ENCODE measurements at places on chromosomes 13 and 19. TPM values are rescaled to one million over a fixed set of nuclear protein-coding genes. Genes with fewer than 3 reads are reported as not detected.

CYP4F22 gene
- not detected for polyA plus RNA-seq

- DNase-seq = peak; percentile 74
Observed at GRCh38 chr19:3285647-3286176, 61.3 kb downstream of the CELF5 start.

KCNN4 gene
- polyA plus RNA-seq = 0.80 TPM

SH3GL1 gene
- polyA plus RNA-seq = 34.8 TPM

GRCh38 chr13:41956272-41956671, 4.6 kb downstream of the VWA8 start:
- no peak for DNase-seq

DNA sequence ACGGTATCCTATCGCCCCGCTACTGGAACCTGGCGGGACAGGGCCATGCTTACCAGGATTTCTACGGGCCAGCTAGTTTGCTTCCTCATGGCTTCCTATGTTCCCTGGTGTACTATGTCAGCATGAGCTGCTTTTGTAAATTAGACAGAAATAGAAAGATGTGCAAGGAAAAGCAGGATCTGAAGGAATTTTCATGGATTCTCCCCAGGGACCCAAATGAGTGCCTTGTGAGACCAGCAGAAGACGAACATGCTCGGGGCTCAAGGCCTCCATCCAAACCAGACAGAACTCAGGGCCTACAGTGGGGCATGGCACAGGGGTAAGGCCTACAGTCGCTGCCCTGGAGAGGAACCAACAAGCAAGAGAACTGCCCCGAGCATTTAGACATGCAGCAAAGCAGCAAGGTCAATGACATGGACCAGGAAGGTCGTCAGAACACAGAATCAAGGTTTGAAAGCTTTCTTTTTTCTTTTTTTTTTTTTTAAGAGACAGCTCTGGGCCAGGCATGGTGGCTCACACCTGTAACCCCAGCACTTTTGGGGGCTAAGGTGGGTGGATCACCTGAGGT, 17.3 kb downstream of the EPS15L1 start:
- DNase-seq = no peak

GRCh38 chr13:79228972-79229371, 177.1 kb downstream of the RBM26 start:
- DNase-seq = no peak

DNA sequence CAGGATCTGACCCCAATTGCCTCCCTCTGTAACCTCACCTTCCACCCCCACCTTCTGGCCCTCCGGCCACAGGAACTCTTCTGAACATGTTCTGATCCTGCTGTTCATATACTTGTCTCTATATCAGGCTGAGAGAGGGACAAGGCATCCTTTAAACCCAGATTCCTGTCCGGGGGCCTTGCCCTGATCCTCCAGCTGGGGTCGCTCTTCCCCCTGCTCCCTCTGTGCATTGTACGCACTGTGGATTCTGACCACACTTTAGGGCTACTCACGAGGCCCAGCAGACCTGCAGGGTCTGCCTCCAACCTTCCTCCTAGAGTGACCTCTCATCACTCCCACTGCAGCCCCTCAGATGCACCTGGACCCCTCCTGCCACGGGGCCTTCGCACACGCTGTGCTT, 269.3 kb downstream of the UQCRFS1 start:
- no peak for DNase-seq

KCTD4 gene
- polyA plus RNA-seq = 0.34 TPM

DNA sequence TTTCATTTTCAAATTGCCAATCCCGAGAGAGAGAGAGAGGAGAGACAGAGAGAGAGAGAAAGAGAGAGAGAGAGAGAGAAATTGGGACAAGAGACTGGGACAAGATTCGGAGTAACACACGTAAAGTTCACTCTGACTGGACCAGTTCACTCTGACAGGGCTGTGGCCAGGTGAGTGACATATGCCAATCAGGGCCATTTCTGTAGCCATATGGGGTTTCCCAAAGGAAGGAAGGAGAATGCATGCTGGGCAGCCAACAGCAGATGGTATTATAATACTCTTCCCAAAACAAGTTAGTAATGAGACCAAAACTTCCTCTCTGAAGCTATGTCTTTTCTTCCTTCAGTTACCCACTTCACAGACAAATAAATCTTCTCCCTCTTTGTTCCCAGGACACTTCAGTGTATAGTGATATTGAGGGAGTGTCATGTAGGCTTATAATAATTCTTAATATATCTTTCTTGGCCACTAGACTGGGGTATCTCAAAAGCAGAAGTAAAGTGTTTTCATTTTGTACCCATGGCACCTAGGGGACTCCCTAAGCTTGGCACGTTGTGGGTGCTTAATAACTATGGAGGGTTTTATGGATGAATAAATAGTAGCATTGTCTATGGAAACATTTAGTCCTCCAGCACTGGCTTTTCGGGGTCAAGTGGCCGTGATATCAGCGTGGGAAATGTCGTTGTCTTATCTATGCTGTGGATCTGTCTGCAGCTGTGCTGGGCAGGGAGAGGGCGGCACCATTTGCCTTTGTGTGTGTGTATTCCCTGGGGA, 51.6 kb downstream of the SERP2 start:
- no peak for DNase-seq

DNA sequence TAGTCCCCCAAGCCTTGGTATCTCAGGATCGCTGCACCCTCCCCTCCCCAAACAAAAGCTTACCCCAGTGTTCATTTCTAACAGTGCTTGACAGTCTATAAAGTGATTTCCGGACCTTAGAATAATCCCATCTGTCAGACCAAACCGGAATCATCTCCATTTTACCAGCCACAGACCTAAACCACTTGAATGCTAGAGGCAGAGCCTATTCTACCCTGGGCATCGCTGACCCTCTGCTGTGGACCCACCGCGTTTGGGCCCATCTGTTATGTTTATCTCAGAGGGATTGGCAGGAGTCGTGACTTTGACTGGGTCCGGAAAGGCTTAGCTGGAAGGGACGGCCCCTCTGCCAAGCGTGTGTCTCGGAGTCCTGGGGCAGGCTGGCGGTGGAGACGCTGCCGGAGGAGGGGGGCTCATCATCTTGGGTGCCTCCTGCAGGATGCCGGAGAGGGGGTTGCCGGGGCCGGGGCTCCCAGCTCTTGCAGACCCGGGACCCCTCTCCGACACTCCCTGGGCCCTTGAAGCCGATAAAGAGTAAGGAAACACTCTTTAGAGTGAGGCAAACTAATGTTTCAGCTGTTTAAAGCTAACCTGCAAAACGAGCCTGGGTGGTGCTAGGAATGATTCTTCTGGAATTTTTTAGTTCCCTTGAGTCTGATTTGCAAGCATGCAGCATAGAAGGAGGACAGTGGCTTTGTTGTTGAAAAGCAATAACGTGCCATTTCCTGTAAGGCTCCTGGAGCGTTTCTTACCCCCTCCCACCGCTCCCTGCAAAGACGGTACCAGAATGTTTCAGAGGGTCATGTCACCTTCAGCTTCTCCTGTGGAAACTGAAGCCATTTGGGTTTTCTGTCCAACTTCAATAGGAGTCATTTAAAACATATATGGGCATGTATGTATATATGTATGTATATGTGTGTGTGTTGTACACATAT, 1.3 kb downstream of the SLC25A42 start:
- peak; percentile 27 for DNase-seq

KBTBD7 gene
- polyA plus RNA-seq = 4.3 TPM

GRCh38 chr19:39768334-39768733, 10.3 kb upstream of the LEUTX start:
- DNase-seq = no peak

ZNF534 gene
- not detected for polyA plus RNA-seq

DNA sequence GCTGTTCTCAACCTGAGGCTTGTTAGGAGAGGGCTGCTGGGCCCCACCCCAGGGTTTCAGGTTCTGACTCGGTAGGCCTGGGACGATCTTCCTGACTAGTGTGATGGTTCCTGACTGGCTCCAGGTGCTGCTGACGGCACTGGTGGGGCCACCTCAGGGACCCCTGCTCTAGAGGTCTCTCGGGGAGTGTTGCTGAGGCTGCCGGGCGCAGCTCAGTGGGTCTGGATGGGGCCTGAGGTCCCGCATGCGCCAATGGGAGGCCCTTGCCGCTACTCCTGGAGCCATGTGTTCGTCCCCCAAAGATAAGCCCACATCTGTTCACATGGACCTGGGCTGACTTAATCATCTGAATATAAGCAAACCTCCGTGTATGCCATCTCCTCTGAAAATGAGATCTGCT, 133.0 kb downstream of the ATP11A start:
- no peak for DNase-seq

GRCh38 chr19:11373166-11373884, 1.1 kb upstream of the SWSAP1 start:
- peak; percentile 71 for DNase-seq

DNA sequence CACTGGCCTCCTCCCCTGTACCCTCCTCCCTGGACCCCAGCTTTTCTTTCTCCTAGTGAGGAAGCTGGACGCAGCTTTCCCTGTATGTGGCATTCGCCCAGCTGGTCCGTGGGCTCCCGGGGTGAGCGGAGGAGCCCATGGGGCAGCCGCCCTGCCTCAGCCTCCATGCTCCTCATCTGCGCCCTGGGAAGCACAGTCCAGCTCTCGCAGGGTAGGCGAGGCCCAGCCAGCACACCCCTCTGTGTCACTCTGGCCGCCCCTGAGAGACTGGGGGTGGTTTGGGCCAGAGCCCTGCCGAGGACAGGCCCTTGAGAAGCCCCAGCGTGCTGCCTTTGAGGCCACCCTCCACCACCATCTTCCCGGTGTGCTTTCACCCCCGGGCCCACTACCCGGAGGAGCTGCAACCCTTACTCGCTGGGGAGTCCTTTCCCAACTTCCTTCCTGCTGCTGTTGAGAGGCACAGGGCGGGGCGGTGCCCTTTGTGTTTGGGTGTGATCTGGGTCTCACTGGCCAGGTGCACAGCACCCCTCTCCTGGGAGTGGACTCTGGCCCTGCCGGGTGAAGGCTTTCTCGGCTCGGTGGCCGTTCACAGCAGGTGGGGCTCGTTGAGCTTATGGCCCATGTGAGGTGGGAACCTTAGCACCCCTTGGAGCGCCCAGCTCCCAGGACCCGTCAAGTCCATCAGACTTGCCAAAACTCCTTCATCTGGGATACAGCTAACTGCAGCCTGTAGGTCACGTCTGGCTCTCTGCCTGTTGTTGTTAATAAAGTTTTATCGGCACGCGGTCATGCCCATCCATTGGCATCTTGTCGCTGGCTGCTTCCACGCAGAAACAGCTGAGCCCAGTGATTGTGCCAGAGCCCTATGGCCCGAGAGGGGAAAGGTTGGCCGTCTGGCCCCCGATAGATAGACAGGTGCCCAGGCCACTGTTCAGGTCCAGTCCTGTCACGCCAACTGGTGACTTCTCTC, 3.2 kb downstream of the NCLN start:
- peak; percentile 70 for DNase-seq

- no peak for DNase-seq
Observed at GRCh38 chr13:100899720-100900316, 225.2 kb upstream of the TMTC4 start.

ACP5 gene
- polyA plus RNA-seq = 93.3 TPM

DNA sequence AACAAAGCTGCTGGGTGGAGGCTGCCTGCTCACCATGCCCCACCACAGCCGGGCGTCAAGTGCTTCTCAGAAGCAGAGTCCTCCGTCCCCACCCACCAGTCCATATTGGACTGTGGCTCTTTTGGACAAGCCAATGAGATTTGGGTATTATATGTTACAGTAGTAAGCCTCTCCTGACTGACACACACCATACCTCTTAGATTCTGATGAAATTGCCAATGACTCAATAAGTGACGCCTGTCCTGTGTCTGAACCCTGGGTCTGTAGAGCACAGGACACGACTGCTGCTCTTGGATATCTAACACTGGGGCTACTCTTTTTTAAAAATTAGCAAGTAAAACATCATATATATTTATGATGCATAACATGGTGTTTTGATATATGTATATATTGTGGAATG, 44.8 kb upstream of the UBAC2 start:
- no peak for DNase-seq

SPART gene
- polyA plus RNA-seq = 47.8 TPM

- DNase-seq = no peak
Observed at GRCh38 chr19:2048104-2048958, 2.7 kb downstream of the MKNK2 start.

DNA sequence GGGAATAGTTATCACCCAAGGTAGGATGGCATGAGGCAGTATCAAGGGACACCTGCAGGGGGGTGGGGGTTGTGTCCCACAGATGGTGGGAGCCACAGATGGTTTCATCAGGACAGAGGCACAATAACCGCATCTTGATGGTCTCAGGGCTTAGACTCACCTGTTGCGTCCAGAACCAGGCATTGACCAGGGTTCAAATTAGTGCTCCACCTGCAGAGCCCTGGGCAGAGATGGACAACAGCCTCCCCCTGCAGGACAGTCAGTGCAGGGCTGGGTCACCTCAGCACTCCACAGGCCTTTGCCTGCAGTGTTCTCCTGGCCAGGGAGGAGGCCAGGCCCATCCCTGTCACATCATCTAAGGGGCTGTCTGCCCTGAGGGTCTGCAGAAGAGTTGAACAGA, 14.5 kb upstream of the CEACAM1 start:
- no peak for DNase-seq

GRCh38 chr19:430701-431100, 21.8 kb upstream of the C2CD4C start:
- DNase-seq = no peak

LIM2 gene
- polyA plus RNA-seq = not detected

DNA sequence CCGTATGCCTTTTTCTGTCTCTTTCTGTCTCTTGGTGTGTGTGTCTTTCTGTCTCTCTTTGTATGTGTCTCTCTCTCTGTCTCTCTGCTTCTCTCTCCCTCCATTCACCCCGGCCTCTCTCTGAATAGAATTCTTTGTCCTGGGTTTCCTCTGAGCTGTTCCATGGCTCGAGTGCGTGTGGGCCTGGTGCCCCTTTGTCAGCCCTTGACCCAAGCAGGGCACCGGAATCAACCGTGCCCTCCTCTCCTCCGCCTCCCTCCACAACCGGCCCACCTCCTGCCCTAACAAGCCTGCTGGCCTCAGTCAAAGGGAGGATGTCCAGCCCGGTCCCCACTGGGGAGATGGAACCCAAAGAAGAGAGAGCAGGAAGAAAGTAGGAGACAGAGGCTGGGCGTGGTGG, 3.2 kb downstream of the AXL start:
- no peak for DNase-seq

FUT1 gene
- polyA plus RNA-seq = 2.3 TPM

DNA sequence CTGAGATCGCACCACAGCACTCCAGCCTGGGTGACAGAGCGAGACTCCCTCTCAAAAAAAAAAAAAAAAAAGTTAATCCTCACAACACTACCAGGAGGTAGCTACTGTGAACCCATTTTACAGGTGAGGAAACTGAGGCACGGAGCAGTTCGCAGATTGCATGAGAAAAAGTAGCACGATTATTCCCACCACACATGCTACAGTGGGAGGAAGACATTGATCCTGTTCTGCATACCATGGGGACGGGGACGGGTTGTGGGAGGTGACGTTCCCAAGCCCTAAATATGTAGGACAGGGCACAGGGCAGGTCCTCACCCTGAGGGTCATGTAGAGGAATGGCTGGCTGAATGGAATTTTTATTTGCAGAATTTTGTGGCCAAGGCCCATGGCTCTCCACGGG, 23.7 kb downstream of the CLEC17A start:
- DNase-seq = no peak

FBXL12 gene
- 12.7 TPM for polyA plus RNA-seq

DNA sequence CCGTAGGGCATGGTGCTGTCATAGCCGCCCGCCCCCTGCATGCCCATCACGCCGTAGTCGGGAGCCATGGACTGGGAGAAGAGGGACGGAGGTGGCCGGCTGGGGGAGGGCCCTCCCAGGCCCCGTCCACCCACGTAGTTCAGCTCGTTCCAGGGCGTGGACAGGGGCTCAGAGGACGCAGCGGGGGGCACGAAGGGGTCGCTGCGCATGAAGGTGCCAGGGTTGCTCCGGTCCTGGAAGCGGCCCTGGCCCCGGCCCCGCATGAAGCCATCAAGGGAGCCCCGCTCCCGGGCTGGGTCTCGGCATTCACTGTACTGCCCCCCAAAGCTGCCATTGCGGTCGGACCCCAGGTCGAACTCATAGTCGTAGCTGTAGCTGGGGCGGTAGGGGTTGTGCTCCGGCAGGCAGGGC, 6.7 kb downstream of the AKAP8 start:
- no peak for DNase-seq

CEACAM20 gene
- not detected for polyA plus RNA-seq
